ENCODE measurements at places on chromosomes 2 and 18.

DNA sequence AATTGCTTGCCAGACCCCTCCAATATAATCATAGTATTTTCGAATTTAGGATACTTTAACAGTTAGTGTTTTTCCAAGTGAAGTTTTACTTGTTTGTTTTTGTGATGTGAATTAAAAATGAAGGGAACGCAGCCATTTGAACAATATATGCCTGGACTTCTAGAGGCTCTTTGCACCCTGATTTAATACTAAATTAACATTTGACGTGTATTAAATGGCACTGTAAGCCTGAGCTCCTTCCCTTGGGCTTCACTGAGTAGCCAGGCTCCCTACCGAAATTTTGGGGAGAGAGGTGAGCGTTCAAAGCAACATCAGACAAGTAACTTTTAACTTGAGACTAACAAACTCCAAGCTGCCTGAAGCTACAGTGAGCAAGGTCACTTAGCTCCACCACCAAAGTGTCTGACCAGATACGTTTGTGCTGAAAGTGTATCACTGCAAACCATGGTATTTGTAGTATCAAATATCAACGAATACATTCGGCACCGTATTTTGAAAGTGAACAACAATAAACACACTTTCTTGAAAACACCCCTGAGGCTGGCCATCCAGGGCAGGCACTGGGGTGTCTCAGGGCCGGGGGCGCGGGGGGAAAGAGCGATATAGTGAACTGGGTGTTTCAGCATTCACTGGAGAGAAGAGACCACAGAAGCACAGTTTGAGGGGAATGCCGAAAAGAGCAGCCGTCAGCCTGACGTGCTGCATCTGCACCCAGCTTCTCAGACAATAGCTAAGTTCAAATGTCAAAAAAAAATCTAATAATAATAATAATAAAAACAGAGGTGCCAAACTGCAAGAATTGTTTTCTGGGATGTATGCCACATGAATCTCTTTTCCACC is 7.7 kb upstream of the POU3F3 start:
- no peak for DNase-seq

DNA sequence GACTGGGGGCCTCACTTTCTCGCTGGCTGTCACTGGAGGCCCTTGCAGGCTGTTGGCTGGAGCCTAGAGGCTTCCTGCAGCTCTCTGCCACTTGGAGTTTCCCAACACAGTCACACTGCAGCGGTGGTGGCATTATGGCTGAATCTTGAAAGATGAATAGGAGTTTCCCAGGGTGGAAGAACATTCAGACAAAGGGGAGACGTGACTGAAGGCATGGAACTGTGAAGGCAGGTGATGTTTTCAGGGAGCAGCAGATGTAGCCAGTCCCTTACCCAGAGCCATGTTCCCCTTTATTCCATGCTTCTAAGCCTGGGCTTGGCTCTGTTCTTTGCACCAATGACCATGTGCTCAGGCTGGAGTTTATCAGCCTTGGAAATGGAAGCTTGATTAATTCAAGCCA is 106.7 kb upstream of the BOD1L2 start:
- DNase-seq, result no peak

DNA sequence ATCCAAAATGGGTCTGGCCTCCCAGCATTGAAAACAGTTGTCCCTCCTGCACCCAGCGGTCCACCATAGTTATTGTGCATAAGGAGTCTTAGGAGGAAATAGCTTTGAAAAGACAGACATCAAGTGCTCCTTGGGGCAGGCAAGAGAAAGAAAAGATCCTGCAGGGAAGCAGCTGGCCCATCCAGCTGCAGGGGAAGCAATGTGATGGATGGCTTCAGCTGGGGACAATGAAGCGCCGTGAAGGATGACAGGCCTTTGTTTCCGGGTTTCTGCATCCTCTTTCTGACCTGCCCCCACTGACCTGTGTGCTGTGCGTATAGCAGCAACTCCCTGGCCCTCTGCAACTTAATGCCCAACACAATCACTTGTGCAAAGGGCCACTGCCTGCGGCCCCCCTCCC is 142.9 kb upstream of the NCKAP5 start:
- DNase-seq, result no peak

DNA sequence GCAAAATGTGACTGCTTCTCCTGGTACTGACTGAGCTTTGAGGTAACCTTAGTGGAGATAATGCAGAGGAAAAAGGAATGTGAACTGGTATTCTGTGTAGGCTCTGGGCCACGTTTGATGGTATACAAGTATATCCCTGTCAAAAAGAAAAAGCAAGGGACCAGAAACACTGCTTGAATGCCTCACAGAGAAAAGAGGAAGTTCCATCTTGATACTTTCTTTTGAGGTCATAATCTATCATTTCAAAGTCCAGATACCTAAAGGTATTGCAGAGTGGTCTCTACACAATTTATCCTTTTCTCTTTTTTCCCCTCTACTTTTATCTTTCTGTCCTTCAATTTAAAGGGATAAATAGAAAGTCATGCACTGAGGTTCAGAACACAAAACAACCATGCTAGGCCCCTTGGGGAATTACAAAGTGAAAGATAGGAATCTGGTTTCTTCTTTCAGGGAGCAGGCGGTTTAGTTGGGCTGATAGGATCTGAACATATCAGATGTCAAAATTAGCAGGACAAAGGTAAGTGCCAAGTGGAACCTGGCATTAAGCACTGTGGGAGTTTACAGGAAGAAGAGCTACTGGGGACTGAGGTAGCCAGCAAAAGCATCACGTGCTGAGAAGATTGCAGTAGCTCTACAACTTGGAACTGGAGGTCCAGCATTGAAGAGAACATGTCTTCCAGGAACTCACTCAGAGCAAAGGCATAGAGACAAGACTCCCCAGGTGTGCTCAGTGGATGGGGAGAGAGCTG is 121.2 kb downstream of the LYPD6 start:
- no peak for DNase-seq

- DNase-seq, result no peak
Measured at GRCh38 chr2:107419191-107419590, 407.5 kb upstream of the RGPD4 start.

DNA sequence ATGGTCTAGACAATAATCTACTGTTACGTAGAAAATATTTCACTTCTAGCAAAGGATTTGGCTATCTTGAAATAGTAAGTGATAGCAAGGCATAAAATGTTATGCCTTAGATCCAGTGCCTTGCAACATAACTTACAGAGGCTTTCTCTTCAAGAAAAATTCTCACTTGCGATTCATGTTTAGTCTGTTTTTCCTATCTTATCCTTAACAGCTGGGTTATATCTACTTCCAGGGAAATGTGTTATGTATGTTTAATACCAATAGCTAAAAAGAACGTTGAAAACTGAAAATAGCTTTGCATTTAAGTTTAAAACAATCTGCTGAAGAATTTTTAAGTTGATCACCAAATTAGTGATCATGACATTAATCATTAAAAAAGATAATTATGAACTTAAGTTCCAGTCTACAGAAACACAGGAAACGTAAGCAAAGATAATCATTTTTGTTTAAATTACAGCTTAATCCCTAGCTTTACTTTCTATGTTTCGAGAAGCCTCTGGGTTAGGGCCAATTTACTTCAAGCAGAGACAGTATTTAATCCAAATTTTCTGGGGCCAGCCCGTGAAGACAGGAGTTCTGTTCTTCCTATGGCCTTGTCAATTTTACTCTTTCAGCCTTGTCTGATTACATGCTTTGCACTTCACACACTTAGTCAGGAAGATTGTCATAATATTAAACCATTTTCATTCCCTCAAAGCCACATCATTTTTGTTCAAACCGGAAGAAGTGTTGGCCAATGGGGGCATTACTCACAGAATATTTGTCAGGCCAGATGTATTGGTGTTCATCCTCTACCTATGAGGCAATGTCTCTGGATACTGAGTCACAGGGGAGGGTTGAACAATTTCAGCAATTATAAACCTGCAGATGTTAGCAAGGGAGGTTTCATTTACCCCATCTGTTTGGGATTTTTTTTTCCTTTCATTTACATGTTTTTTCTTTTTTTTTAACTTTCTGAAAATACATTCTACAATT is 1132.9 kb upstream of the ZEB2 start:
- DNase-seq, result no peak

All from stimulated activated CD8-positive, alpha-beta memory T cell treated with anti-CD3 and anti-CD28 coated beads, Interleukin-4, amount 100 ng/mL, for 1 hour (primary cell).